Stimulated activated CD8-positive, alpha-beta memory T cell treated with anti-CD3 and anti-CD28 coated beads, Interleukin-12 subunit alpha, Interleukin-12 subunit beta, amount 100 ng/mL, for 1 hour (primary cell): ENCODE measurements at places on chromosomes 13 and 19.
A peak's percentile ranks its signal among the peaks of the same experiment; 100 is the strongest.

DNA sequence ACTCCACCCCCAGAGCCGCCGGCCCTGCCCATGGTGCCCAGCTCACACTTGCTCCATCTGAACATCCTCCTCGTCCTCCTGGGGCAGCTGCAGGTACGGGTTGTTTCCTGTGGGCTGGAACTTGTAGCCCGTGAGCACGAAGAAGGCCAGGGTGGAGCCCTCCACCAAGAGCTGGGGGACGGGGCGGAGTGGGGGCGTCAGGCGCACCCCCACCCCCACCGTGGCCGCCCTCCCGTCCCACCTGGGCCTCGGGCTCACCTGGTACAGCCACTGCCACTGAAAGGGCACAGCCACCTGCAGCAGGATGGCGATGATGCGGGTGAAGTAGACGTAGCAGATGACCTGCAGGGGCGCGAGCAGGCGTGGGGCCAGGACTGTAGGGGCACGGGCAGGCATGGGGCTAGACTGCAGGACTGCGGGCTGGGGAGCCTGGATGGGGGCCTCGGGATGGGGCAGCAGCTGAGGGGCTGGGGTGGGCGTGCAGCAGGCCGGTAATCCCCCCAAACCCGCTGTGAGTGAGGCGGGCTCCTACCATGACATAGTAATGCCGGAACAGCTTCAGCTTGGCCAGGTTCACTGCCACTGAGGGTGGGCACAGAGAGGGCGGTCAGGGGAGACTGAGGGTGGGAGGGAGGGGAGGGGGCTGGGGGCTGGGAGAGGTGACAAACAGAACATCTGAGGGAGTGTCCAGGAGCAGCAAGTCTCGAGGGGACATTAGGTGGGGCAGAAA is 6.3 kb downstream of the GPR108 start:
- no peak for DNase-seq

DNA sequence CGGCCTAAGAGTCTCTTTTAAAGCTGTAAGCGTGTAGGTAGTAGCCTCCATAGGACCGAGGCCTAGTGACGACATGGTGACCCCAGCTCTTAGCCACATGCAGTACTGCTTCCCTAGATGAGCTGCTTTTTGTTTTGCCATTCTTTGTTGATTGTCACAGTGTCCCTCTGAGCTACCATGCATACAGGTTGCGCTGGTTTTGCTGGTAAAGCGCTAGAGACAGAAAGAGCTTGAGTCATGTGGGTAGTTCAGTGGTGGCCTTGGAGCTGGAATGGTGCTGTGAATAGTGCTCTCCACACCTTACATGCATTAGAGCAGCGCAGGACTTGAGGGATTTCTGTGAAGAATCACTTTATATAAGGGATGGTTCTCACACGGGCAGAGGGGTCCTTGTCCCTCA is 5.1 kb downstream of the HNRNPM start:
- DNase-seq: no peak

DNA sequence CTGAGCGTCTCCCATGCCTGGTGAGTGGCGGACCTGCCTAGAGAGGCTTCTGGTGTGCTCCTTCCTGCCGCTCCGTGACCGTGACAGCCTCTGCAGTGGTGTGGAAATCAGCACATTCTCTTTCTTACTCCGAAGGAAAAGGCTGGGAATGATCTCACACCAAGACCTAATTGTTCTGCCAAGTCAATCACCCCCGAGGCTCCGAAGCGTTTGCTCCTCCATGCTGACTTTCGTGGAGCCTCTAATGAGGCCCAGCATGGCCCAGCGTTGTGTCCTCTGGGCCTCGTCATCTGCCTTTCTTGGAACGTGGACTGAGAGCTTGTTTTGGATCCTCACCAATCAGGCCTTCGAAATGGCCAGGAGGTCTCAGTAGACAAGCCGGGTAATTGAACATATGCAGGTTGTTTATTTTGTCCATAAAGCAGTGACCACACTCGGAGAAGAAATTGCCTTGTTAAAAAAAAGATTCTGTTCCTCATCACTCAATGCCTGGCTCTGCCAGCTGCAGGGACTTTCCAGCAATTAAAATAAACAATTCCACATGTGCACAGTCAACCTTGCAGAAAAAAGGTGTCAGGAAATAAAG is 107.1 kb downstream of the UBL3 start:
- no peak for DNase-seq

GRCh38 chr19:4370418-4371041 is 27.2 kb downstream of the MPND start:
- no peak for DNase-seq

DNA sequence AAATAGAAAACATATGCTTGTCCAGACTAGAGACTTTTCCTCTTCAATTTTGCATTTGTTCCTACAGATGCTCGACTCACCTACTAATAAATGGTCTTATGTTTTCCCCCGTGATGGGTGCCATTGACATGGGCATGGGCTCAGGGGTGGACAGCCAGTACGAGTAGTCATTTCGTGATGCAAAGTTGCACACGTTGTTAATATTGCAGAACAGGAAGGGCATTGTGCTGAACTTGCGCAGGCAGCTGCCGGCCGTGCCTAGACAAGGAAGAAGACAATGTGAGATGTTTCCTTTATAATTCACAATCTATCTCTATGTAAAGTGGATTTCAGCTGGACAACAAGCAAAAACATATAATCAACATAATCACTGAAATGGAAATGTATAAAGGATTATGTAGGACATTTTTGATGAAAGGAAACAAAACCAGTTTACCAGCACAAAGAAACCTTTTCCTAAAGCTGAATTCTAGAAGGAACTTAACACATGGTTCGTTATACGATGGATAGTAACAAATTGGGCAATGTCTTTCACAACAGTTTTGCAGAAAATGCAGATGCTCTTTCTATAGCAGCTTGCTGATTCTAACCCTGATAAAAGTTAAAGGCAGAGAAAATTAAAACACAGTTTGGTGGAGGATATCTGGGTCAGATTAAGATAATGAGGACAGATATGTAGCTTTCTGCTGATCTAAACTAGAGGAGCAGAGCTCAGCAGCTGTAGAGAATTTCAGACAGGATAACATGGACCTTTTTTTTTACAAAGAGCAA is 145.7 kb downstream of the COL4A1 start:
- DNase-seq: no peak

GRCh38 chr13:45781553-45782326 is 69.8 kb downstream of the SIAH3 start:
- DNase-seq: no peak

- no peak for DNase-seq
These were observed 4.1 kb downstream of the TNFSF13B start for GRCh38 chr13:108273429-108274118.

DNA sequence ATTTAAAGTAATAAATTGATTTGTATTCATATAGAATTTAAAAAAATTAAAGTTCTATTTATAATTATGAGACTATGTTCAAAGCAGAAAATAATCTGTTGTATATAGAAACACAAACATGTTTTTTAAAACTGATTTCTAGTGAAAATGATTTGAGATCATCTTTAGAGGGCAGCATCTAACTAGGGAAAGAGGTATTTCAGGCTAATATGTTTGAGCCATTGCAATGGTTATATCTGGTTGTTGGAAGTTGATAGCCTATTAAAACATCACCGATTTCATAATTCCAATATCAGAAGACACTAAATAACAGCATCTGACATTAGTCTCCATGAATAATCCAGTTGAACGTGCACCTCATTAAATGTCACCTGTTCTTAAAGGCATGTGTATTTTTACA is 79.8 kb upstream of the SLITRK6 start:
- no peak for DNase-seq

GRCh38 chr19:4914736-4915501 is 5.6 kb downstream of the UHRF1 start:
- DNase-seq: peak; percentile 74

GRCh38 chr13:104616990-104617389 is 1550.8 kb upstream of the SLC10A2 start:
- DNase-seq: no peak

- DNase-seq: no peak
These were observed 60.6 kb downstream of the MBNL2 start for GRCh38 chr13:97282705-97283104.

DNA sequence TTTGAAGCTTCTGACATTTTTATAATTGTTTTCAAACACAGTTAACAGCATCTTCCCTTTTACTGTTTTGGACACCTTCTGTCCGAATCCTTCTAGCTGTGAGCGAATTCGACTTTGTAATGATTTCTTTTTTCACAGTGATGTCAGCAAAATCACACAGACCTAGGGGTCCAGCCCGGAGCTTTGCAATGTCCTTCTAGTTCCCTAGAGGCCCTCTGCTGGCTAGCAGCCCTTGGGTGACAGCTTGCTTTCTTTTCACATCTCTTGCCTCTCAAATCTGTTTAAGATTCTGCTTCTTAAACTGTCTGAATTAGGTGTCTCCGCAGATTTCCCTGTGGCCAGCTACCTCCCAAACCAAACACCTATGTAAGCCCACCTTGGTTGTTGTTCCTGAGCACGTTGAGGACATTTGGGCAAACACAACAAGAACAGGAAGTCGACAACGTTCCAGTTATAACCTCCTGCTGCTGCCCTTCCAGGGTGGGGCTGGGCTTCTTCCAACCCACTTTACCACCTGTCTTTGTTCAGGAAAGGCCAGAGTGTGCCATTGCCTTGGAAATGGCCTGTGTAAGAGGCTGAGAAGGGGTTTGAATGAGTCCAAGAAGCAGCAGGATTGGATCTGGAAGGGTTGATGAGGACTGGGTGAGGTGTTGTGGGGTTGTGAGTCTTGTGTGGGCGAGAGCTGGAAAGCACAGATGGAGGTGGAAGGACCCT is 123.1 kb downstream of the ATP8A2 start:
- no peak for DNase-seq

DNA sequence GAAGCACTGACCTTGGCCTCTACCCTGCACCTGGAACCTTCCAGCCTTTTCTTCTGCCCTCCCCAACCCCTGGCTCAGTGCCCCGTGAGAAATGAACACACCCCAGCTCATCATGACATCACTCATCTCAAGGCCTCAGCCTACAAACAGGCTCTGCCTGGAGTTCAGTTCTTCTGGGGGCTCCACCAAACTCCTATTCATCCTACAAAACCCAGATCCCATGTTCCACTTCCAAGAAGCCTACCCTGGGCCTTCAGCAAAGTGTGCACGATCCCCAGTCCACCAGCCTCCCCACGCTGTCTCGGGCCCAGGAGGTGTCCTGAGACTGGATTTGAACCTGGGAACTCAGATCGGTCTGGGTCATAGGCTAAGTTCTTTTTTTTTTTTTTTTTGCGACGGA is 9.0 kb upstream of the SHC2 start:
- DNase-seq: no peak

- DNase-seq: no peak
These were observed 1.4 kb downstream of the EFNB2 start for GRCh38 chr13:106533943-106534638.

- DNase-seq: no peak
These were observed 441 bp downstream of the INAFM1 start for GRCh38 chr19:47274891-47275761.
